ENCODE measurements at places on chromosomes 7 and 10.

GRCh38 chr7:20791538-20792434 is 5.1 kb upstream of the SP8 start:
- no peak for DNase-seq

DNA sequence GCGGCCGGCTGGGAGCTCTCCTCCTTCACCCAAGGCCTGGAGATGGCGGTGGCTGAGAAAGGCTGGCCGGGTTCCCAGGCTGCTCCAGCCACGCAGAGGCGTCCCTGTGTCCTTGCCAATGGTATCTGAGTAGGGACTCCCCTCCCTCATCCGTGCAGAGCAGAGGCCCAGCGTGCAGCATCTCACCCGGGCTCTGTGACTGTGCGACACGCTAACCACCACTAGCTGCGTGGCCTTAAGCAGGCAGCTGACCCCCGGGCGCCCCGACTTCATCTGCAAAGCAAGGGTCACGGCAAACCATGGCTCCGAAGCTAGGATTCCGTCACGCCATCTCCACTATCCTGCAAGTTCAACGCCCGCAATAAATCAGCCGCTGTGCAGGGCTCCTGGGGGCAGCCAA is 47.2 kb upstream of the TNRC18 start:
- DNase-seq, result no peak

DNA sequence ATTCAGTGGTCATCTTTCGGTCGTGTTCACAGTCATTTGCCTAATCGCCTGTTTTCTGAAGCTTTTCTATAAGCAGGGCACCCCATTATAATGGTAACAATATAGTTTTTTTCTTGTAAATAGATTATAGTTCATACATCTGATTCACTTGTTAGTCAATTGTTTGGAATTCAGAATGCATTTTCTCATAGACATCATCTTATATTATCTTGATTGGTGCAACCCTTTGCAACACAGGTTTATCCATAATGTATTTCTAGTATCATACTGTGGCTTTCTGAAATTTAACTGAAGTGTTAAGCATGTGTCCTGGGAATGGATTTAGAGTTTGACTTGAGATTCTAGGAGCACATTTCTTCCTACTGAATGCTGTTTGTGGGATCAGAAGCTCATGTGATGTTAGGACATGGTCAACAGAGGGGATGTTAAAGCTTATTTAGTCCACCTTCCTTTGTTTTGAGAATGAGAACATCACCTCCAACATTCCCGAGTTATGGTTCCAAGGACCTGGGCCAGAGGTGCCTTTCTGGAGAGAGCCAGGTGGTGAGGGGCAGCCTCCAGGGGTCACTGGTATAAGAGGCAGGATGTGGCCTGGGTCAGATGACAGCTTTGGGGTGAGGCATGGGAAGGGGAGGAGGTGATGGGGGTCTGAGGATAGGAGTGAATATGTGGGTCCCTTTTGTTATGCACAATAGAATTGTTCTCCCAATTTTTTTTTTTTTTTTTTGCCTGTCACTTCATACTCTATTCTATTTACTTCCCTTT is 415.6 kb downstream of the EXOC4 start:
- DNase-seq, result no peak

DNA sequence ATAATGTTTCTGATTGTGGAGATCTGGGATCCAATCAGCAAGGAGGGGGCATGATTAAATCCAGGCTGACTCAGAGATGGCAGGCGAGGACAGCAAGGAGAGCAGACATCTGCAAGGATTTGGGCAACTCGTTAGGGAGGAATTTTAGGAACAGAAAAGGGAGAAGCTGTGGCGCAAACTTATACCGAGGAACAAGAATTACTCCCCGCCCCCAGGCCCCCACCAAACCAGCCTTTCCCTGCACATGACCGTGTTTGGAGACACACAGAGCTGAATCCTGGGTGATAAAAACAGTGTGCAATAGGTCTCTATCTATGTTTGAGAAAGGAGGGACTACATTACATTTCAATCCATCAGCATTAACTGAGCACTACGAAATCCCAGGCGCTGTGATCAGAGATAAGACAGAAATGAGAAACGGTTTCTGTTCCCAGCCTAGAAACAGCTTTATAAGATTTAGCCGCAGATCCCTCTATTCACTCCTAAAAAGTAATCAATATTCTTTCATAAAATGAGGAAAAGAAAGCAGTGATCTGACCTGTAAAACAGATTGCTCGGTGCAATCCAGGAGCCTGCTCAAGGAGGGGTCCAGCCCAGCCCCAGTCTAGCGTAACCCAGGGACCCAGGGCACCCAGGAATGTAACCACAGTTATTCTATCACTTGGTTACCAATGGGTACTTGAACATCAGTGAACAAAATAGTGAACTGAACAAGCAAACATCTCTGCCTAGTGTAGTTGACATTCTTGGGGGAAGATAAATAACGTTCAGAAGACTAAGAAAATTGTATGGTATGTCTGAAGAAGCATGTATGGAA is 37.2 kb upstream of the RAPGEF5 start:
- DNase-seq, result no peak

- DNase-seq, result no peak
Measured at GRCh38 chr7:132092106-132092505, 484.2 kb downstream of the PLXNA4 start.

- DNase-seq, result no peak
Measured at GRCh38 chr7:77531038-77531437, 6.1 kb upstream of the PTPN12 start.

GRCh38 chr7:41189866-41190265 is 513.0 kb downstream of the INHBA start:
- DNase-seq, result no peak

GRCh38 chr7:105003275-105003674 is 10.7 kb upstream of the KMT2E start:
- no peak for DNase-seq

- DNase-seq, result no peak
Measured at GRCh38 chr7:46518713-46519112, 597.6 kb upstream of the IGFBP3 start.

- no peak for DNase-seq
Measured at GRCh38 chr7:42674541-42674940, 237.3 kb downstream of the C7orf25 start.

GRCh38 chr10:60236869-60237524 is 152.7 kb downstream of the ANK3 start:
- no peak for DNase-seq

DNA sequence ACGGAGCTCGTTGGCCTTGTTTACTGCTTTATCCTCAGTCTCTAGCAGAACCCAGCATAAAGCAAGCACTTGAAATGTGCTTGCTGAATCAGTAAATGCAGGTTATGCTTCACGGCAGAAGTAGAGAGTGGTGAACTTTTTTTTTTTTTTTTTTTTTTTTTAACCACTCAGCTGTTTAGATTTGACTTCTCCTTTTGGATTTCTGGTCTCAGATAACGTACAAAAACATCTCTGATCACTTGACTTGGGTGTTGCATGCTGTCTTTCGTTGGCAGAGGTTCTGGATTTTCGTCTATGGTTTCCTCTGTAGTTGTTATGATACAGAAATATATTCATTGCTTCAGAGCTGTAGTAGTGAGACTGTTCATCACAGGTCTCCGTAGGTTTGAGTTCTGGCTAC is 242.5 kb upstream of the HABP2 start:
- no peak for DNase-seq

- no peak for DNase-seq
Measured at GRCh38 chr10:97388152-97388551, 13.0 kb downstream of the RRP12 start.

DNA sequence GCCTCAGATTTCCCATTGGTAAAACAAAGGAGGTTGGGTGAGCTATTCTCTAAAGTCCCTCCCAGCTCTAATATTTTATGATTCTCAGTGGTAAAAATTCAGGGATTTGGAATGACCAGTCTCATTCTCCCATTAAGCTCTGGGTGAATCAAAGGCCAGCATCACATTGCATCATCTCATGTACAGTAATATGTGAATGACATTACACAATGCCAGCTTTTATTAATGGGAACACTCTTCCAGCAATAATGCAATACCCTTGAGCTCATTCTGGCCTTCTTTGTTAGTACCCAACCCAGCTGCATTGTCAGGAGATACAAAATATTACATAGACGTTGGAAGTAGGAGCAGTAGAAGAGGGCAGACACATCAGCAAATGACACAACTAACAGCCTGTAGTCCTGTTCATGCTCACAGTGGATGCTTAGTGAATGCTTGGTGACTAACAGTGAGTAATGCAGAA is 100.0 kb upstream of the EGR2 start:
- no peak for DNase-seq

DNA sequence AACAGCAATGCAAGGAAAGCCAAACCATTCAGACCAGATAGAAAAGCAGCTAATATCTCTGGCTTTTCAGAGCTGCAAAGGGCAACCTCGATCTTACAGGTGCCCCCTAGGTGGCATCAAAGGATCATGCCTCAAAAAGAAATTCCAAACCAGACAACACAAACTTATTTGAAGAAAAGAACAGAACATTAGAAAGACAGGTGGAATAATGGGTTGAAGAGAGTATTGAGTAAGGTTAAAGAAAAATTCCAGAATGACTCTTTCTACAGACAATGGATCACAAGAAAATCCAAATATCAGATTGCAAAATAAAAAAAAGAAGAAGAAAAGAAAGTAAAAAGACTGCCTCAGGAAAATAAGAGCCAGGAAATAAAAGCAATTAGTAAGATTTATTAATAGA is 213.7 kb downstream of the ELMO1 start:
- DNase-seq, result no peak

DNA sequence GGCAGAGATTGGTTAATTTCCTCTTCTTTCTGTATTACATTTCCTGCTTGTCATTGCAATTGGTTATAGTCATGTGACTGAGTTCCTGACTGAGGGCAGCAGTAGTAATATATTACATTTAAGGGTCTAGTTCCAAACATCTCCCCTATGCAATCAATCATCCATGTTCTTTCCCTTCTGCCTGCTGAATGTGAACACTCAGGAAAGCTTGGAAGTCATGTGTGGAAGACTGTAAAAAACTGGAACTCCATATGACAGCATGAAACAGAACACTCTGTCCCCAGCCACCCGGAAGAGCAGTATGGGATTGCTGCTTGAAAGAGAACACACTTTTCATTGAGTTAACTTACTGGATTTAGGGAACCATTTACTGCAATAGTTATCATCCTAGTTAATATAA is 459.7 kb upstream of the SEMA3A start:
- no peak for DNase-seq

DNA sequence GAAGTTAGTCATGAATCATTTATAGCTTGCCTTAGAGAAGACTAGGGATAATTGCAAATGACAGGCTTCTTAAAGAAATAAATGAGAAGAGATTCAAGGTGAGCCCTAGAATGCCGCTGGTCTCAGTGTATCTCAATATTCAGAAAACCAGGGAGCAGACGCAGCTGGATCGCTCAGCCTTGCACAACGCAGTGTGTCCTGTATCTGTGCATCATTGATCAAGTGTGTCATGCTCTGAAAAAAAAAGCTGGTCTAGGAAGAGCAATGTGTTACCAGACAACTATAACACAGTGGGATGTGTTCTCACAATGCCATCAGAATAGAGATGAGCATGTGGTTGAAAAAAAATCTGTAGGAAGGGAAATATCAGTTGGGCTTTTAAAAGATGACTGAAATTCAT is 230.1 kb downstream of the CALN1 start:
- no peak for DNase-seq

- DNase-seq, result no peak
Measured at GRCh38 chr7:151087245-151088018, 1.2 kb downstream of the AGAP3 start.

DNA sequence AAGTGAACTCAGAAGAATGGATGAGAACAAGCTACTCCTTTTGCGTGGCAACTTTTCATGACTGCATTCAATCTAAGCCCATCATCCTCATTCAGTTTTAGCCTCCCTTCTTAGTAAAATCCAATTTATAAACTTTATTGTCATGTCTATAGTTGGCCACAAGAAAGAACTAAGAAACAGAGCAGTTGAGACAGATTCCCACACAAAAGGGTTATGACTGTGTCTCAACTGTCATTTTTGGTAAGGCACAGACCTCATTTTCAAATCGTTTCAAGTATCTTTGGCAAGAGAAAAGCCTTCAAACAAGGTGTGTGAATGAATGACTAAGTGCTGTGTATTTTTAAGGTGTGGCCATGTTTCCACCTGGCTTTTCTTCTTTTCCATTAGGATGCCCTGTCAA is 84.2 kb upstream of the CREB5 start:
- no peak for DNase-seq

GRCh38 chr10:103397191-103397825 is 882 bp downstream of the PDCD11 start:
- no peak for DNase-seq

GRCh38 chr10:85673270-85673669 is 693.3 kb downstream of the GRID1 start:
- DNase-seq, result no peak

DNA sequence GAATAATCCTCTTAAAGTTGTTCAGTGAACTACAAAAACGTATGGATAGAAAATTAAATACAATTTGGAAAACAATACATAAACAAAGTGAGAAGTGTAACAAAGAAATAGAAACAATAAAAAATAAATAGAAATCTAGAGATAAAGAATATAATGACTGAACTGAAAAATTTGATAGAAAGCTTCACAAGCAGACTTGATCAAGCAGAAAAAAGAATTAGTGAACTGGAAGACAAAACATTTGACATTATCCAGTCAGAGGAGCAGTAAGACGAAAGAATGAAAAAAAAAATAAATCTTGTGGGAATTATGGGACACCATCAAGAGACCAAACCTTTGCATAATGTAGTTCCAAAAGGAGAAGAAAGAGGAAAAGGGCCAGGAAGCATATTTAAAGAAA is 32.4 kb upstream of the NPY start:
- no peak for DNase-seq

GRCh38 chr7:28979776-28980175 is 21.6 kb upstream of the TRIL start:
- no peak for DNase-seq

DNA sequence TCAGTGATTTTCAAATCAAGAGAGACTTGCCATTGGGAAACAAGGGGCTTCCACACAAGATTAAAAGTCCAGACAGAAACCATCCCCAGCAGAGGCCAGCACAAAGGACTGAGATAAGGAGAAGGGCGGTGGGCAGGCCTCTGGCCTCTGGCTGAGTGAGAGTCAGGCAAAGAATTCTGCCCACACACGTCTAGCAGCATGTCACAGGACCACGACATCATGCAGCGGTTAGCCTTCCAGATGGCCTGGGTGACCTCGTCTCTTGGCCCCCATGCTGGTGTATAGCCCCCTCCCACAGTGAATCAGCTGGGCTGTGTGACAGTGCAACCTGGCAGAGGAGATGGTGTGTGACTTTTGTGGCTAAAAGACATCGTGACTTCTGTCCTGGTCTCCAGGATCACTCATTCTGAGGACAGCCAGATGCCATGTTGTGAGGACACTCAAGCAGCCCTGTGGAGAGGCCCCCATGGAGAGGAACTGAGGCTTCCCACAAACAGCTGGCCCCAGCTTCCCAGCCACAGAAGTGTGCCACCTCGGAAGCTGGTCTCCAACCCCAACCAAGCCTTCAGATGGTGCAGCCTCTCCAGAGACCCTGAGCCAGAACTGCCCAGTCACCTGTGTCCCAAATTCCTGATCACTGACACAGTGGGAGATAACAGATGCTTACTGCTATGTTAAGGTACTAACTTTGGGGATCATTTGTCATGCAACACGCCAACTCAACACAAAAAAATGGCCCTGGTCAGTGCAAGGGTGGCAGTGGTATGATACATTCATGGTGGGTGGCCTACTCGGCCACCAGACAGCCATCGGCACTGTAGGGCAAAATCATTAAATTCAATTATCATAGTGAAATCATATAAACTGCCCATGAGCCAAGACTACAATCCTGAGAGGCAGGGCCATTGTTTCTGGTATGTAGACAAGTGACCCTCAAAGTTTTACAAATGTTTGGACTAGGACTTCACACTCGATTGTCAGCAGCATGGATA is 73.2 kb downstream of the TNS3 start:
- no peak for DNase-seq
